Stimulated activated CD4-positive, alpha-beta T cell treated with anti-CD3 and anti-CD28 coated beads, TNF-alpha, amount 100 ng/mL, for 24 hours (primary cell): ENCODE measurements at places on chromosomes 11 and 22.

- DNase-seq: no peak
Observed at GRCh38 chr22:49765091-49765771, 62.4 kb downstream of the BRD1 start.

- DNase-seq: no peak
Observed at GRCh38 chr11:18366286-18366685, 28.1 kb upstream of the LDHA start.

DNA sequence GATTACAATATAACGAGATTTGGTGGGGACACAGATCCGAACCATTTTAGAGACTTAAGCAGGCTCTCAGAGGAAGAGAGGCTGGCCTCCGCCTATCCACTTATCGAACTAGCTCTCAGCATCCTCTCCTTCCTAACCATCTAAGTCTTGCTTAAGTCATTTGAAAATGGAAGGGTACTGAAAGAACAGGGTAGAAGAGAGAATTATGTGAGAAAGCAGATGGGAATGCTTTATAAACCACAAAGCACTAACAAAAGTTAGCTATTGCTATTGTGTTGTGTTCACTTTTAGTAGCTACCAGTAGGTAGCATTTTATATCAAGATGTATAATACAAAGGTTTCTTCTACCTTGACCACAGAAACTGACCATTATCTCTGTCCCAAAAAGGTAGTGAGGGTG lies 153.4 kb upstream of the CADM1 start:
- no peak for DNase-seq

DNA sequence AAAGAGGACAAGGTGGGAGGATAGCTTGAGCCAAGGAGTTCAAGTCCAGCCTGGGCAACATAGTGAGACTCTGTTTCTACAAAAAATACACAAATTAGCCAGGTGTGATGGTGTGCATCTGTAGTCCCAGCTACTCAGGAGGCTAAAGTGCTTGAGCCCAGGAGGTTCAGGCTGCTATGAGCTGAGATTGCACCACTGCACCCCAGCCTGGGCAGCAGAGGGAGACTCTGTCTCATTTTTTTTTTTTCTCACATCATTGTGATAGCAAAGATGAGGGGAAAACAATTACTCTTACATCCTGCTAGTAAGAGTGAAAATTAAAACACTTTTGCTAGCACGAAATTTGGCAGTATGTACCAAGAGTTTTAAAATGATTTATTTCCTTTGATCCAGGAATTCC lies 463.7 kb downstream of the TMEM135 start:
- DNase-seq: no peak

DNA sequence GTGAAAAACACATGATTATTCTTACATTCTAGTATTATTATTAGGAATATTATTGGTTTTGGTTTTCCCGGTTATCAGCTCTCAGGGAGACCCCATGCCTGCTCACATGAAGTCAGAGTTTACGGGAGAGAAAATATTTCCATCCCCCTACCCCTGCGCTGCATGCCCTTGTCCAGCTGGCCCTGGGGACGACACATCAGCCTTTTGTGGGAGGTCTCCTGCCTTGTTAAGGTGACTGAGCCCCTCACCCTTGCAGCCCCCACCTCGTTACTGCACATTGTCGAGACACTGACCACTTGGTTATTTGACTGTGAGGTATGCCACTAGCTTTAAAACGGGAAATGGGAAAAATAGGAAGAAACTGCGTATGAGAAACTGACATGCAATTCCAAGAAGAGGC lies 63.0 kb downstream of the PARVG start:
- no peak for DNase-seq

- no peak for DNase-seq
Observed at GRCh38 chr11:32279672-32280071, 155.7 kb downstream of the WT1 start.

GRCh38 chr22:29151316-29151715 lies 54.4 kb upstream of the EMID1 start:
- DNase-seq: no peak

GRCh38 chr11:18449251-18449650 lies 6.4 kb upstream of the LDHAL6A start:
- no peak for DNase-seq

- DNase-seq: no peak
Observed at GRCh38 chr11:2072551-2073261, 66.5 kb downstream of the IGF2 start.

DNA sequence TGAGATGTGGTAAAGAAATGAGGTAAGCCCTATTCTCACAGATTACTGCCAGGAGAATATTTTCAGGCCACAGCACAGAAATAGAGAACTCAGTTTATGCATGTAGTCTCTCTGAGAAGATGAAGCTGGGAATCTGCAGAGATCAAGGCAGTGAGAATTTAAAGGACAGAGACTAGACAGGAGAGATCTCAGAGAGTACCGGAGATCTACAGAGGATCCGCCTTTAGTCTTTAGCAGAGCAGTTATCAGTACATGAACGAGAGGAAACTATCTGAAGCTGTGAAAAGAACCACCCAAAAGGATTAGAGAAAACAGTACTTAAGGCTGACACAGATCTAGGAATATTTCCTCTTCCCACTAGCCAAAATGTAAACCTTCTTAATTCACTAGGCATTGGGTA lies 101.5 kb downstream of the DLG2 start:
- DNase-seq: no peak

GRCh38 chr22:37818409-37819104 lies 4.6 kb upstream of the GALR3 start:
- peak; percentile 68 for DNase-seq

DNA sequence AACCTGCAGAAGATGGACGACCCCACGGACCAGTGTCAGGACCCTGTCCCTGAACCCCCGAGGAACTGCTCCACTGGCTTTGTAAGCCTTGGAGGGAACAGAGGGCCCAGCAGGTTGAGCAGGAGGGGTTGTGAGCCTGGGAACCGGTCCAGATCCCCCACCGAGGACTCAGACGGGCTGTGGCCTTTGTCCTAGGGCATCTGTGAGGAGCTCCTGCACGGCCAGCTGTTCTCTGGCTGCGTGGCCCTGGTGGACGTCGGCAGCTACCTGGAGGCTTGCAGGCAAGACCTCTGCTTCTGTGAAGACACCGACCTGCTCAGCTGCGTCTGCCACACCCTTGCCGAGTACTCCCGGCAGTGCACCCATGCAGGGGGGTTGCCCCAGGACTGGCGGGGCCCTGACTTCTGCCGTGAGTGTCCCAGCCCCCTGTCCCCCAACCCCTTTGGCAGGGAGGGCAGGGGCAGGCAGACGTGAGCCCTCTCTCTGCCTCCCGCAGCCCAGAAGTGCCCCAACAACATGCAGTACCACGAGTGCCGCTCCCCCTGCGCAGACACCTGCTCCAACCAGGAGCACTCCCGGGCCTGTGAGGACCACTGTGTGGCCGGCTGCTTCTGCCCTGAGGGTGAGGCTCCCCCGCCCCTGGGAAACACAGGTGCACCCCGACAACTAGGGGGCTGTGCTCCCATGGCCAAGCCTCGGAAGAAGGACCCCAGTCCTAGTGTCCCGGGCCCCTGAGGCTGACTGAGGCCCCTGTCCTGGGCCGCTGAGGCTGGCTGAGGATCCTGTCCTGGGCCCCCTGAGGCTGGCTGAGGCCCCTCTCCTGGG lies 6.4 kb downstream of the MUC5AC start:
- DNase-seq: no peak

GRCh38 chr11:115996125-115996807 lies 492.1 kb upstream of the CADM1 start:
- no peak for DNase-seq

- DNase-seq: no peak
Observed at GRCh38 chr11:45211732-45212131, 65.3 kb downstream of the PRDM11 start.

- no peak for DNase-seq
Observed at GRCh38 chr11:12189543-12190235, 79.3 kb downstream of the MICAL2 start.

- no peak for DNase-seq
Observed at GRCh38 chr11:123000721-123001120, 19.1 kb upstream of the BSX start.

- no peak for DNase-seq
Observed at GRCh38 chr11:2104524-2105440, 34.4 kb downstream of the IGF2 start.

GRCh38 chr11:78132475-78132874 lies 7.0 kb downstream of the ALG8 start:
- no peak for DNase-seq

DNA sequence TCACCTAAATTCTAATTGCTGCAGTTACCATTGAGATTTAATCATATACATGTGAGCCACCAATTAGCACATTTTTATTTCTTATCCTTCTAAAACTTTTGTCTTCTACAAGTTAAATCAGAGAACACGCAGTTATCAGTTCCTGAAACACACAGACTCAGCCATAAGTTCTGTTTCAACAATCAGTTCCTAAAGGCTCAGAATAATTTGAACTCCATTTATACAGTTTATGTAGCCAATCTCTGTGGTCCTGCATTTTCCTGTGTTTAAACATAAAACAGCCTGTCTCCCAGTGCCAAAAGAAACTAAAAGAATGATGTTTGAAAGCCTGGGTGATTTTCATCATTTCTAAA lies 2.9 kb downstream of the PLAAT3 start:
- no peak for DNase-seq

- no peak for DNase-seq
Observed at GRCh38 chr11:131894615-131895544, 524.5 kb downstream of the NTM start.

DNA sequence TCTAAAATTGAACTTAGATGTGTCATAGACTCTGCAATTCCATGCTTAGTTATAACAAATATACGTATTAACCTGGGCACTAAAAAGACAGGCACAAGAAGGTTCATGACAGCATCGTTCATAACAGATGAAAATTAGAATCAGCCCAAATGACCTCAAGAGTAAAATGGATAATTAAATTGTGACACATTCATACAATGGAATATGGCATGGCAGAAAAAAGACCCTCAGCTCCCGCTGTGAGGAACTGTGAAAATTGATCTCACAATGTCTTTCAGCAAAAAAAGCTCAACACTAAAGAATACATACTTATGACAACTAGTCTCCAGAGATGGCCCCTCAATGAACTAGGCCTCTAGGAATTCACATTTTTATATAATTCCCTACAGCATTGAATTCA lies 386.0 kb downstream of the GUCY1A2 start:
- no peak for DNase-seq

- DNase-seq: no peak
Observed at GRCh38 chr11:95092549-95093324, 3.1 kb downstream of the ENDOD1 start.

DNA sequence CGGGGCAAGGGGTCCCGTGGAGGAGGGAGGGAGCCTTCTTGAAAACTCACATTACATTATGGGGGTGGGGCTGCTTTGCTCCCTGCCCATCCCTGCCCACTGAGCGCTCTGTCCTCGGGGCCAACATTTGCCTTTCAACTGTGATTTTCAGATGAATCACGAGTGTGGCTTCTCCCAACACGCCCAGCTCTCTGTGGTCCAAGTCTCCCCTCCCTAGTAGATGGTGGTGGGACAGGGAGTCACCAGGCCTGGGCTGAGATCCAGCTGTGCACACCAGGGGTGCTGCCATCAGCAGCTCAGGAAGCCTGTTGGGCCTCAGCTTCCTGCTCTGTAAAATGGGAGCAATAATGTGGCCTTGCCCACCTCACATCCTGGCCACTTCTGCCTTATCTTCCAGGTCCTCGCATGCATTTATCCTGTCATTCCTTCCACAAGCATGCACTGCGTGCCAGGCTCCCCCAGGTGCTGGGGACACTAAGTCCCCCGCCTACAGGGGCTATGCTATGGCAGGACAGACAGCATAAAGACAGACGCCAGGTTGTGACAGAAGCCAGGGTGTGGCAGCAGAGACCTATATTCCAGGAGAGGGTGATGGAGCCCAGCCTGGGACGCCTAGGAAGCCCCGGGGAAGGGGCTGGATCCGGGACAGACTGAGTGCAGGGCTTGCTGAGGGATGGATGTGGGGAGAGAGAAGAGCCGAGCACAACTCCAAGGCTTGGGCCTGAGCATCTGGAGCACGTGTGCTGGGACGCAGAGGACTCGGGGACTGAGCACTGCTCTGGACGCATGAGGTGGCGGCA lies 30.5 kb downstream of the NFAM1 start:
- no peak for DNase-seq

DNA sequence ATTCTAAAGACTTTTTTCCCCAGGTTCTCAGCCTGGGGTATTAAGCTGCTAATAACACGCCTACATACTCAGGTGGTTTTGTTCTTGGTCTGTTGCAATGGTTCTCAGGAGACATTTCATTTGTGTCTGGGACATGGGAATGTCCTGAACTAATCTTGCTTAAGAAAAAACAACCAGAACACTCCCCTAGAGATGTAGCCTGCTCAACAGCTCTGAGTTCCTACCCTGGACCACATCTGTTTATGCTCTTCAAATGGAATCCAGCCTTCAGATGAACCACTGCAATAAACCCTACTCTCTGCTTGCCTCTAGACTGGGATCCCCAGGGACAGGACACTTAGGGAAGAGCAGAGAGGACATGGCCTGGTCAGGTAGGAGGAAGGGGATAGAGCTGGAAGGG lies 29.9 kb downstream of the RELT start:
- DNase-seq: no peak

DNA sequence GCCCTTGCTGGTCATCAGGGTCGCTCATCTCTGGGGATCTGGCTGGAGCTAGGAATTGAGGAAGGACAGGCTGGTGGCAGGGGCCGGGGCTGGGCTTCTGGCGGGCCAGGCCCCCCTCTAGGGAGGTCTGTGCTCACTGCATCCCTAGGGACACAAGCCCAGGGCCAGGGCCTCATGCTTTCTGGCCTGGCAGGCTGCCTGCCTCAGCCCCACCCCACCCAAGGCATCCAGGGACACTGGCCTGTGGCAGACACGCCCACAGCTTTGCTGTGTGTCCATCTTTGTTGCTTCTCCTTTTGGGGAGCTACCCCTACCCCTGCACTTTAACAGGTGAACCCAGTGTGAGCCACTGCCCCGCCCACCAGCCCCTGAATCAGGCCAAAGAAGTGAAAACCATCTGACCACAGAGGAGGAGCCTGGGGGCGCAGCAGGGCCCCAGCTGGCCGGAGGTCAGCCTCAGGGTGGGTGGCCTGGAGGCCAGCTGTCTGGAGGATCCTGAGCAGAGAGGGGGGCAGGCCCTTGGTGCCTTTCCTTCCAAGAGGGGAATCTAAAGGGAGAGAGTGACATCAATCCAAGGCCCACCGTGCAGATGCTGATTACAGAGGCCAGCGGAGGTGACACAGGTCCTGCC lies 26.8 kb upstream of the CELSR1 start:
- DNase-seq: no peak

DNA sequence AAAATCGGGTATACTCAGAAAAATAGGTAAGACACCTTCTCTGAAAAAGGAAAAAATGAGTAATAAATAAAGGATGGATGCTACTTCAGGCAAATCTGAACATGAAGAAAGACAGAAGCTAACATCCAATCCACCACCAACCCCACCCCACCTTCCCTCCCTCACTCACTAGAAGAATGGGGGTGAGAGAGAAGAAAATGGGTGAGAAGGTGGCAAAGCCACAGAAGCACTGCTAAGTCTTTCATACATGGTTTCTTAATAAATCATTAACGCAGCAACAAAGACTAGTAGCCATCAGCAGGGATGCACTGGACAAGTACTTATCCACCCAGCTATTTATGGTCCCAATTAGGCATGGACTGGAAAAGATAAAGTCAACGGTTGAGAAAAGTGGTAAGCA lies 5.9 kb downstream of the FHIP1B start:
- no peak for DNase-seq
